ENCODE measurements at places on chromosomes 2 and 18.

DNA sequence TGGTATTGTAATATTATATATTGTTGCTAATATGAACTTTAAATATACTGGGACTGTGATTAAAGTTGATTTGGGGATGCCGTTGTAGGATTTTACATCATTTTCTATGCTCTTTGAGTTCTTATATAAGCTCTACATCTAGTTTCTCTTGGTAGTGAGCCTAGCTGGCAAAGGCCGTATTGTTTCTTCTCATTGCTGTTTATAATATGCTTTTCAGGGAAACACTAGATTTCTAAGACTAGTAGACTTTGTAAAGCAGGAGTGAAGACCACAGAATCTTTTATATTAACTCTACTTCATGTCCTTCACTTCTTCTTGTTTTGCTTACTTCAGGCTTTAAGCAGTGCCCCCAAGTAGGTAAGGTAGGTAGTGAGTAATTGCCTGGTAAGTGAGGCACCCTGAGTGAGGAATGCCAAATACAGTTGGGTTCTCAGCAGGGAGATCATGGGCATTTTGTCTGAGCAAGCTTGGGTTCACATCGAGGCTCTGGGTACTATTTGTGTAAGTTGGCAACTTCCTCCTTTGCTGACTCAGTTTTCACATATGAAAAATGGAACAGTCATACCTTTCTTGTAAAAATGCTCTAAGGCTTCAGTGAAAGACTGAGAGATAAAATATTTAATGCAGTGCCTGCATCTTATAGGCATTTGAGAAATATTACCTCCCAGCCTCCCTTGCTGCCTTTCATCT, 96.4 kb downstream of the RNF144A start:
- DNase-seq, result no peak

DNA sequence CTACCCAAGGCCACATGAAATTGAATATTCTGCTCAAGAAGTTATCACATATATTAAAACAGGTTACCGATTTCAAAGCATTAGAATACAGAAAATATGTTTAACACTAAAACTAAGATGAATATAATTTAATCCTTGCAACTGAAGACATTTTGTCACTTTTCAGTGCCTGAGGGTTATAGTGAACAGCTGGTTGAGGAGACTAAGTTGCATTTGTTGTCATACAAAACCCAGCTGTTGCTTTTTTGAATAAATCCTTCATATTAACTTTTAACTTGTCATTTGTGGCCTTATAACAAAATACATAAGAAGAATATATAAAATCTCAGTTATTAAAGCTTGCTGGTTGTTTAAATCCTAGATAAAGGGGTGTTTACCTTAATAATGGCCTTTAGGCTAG, 37.5 kb downstream of the RBKS start:
- no peak for DNase-seq

GRCh38 chr2:18104595-18105224, 226.2 kb downstream of the KCNS3 start:
- no peak for DNase-seq

DNA sequence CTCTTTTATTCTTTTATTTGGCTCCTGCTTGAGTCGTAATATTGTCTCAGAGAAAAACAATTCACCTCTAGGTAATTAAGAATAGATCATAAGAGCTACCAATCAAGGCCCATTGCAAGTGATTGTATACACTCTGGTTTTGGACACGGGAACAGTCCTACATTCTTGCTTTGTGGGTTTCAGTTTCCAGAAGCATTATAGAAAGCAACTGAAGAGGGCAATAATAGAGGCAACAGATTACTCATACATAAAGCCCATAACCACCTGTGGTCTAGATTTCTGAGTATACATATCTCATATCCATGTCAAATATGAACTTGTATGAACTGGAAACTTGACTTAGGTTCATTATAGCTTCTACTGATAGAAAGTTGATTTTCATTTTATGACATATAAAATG, 65.4 kb downstream of the DIS3L2 start:
- no peak for DNase-seq

DNA sequence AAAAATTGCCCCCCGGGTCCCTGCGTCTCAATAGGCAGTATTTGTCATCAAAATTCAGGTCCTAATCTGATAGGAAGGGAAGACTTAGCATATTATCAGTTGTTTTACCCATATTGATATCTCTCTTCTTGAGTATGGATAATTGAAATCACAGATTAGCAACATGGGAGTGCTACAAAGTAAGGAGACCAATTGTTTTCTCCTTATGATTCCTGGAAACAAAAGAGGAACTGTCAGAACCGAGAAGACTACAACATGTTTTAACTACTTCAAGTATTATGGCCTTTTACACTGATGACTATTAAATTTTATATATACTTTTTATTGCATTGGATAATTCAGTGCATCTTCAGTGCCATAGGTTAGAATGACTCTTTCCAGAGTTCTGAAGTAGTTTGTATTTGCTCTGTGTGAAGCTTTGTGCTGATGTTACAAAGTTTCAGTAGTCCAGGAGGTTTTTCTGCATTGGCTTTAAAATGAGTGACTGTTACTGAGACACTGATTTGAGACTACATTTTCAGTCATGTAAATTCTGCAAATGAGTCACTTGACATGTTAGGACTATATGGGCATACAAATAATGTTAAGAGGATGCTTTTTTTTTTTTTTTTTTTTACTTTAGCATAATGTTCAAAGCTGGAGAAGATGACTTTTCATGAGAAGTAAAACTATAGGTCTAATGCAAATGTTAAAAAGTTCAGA, 19.7 kb upstream of the TLK1 start:
- DNase-seq, result no peak

GRCh38 chr2:170013802-170014551, 164.0 kb upstream of the MYO3B start:
- no peak for DNase-seq

- peak; percentile 86 for DNase-seq
These were observed 59.9 kb upstream of the POU3F3 start for GRCh38 chr2:104793966-104794365.

All from inflammatory macrophage treated with lipopolysaccharide for 4 hours (primary cell).